ENCODE measurements at places on chromosomes 7 and 10. TPM values are rescaled to one million over a fixed set of nuclear protein-coding genes. Genes with fewer than 3 reads are reported as not detected.

GRCh38 chr10:113480851-113481502 lies 71.9 kb upstream of the HABP2 start:
- H3K36me3 ChIP-seq = no peaks in the 10 kb centered on the region
- H3K27ac ChIP-seq = no peak overlapping the region
- H3K4me3 ChIP-seq = no peak overlapping the region

DNA sequence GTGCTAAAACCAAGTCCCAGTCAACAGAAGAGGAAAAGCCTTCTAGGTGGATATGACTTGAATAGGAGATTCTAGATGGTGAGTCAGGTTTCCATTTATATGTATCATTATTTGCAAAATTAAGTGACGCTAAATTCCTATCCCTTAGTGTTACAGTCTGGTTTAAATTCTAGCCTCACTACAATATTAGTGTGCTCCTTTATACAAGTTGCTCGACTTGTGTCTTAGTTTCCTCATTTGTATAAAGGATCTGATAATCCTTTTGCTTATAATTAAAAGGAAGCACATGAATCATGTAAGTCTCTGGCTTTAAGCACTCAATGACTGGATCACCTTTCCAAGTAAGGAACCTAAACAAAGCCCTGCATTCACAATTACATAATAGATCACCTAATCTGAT lies 105.7 kb downstream of the SVOPL start:
- DNase-seq = no peak
- H3K4me3 ChIP-seq = no peak overlapping the region
- no peaks in the 10 kb centered on the region for H3K27me3 ChIP-seq
- no peaks in the 10 kb centered on the region for H3K36me3 ChIP-seq
- no peak overlapping the region for H3K27ac ChIP-seq

GRCh38 chr10:26839966-26840627 lies 20.7 kb downstream of the ABI1 start:
- H3K4me1 ChIP-seq = peaks cover 15% of the 10 kb centered on the region
- no peak overlapping the region for H3K27ac ChIP-seq
- DNase-seq = peak; percentile 58
- no peaks in the 10 kb centered on the region for H3K27me3 ChIP-seq
- no peaks in the 10 kb centered on the region for H3K36me3 ChIP-seq

DNA sequence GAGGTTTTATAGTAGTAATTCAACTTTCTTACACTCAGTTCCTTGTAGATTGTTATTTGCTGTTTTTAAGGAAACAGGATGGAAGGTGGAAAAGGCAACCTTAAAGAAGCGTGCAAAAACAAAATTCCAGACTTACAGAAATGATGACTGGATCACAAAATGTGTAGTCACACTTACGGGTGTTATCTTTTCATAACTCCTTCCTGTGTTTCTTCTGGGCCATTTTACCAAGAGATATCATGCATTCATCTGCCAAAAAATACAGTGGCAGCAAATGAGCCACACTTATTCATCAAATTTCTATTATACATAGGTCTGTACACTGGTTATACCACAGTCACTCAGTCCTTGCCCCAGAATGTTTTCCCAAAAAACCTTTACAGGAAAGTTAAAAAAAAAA lies 94.3 kb upstream of the IL6 start:
- H3K4me3 ChIP-seq = no peak overlapping the region
- H3K27ac ChIP-seq = no peak overlapping the region
- no peak for DNase-seq
- H3K27me3 ChIP-seq = no peaks in the 10 kb centered on the region
- H3K36me3 ChIP-seq = no peaks in the 10 kb centered on the region

GRCh38 chr7:29276199-29276598 lies 81.6 kb downstream of the CHN2 start:
- no peaks in the 10 kb centered on the region for H3K36me3 ChIP-seq
- peaks cover 5% of the 10 kb centered on the region for H3K4me1 ChIP-seq
- H3K27ac ChIP-seq = no peak overlapping the region
- no peak for DNase-seq
- 0 out of 2 replicates have a peak, but pooled peaks cover 2% of the 10 kb centered on the region for H3K27me3 ChIP-seq

- no peaks in the 10 kb centered on the region for H3K36me3 ChIP-seq
- H3K27me3 ChIP-seq = peaks cover 15% of the 10 kb centered on the region
- H3K27ac ChIP-seq = no peak overlapping the region
- no peak for DNase-seq
- H3K4me3 ChIP-seq = no peak overlapping the region
Measured at GRCh38 chr10:97050956-97051496, 134.7 kb downstream of the SLIT1 start.

- no peaks in the 10 kb centered on the region for H3K36me3 ChIP-seq
- H3K27ac ChIP-seq = no peak overlapping the region
- no peaks in the 10 kb centered on the region for H3K4me1 ChIP-seq
- no peaks in the 10 kb centered on the region for H3K27me3 ChIP-seq
Measured at GRCh38 chr7:40851001-40851400, 716.2 kb downstream of the SUGCT start.

GRCh38 chr10:62463364-62463763 lies 89.2 kb downstream of the ZNF365 start:
- no peaks in the 10 kb centered on the region for H3K27me3 ChIP-seq
- no peaks in the 10 kb centered on the region for H3K36me3 ChIP-seq
- no peak for DNase-seq
- H3K4me3 ChIP-seq = no peak overlapping the region
- no peak overlapping the region for H3K27ac ChIP-seq

DNA sequence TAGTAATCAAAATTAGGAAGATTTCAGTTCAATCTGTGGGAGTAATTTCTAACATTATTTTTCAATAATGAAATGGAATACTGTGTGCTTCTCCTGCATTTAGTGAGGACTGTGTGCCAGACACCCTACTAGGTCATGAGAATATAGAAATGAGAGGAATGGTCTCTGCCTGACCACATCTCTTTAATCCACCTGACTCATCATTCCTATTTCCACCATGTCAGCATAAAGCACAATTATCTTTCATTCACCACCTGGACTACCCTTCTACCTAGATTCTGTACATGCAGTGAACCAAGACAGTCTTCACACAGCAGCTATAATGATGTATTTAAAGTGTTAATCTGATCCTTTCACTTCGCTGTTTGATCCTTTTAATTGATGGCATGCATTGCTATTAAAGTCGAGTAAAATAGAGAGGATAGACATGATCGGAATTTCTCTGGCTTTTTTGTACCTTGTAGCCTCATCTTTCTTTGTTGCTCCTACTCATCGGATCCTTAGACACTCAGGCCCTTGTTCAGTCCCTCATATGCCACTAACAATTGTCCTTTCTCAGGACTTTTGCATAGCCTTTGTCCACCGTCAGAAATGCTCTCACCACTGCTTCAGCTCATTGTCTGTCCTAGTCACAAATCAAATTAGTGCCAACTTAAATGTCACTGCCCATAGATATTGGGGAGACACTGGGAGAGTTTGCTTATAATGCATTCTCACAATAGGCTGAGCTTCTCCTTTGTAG lies 1037.1 kb downstream of the REEP3 start:
- no peaks in the 10 kb centered on the region for H3K27me3 ChIP-seq
- H3K4me1 ChIP-seq = no peaks in the 10 kb centered on the region
- no peak overlapping the region for H3K27ac ChIP-seq
- DNase-seq = no peak
- no peak overlapping the region for H3K4me3 ChIP-seq

DNA sequence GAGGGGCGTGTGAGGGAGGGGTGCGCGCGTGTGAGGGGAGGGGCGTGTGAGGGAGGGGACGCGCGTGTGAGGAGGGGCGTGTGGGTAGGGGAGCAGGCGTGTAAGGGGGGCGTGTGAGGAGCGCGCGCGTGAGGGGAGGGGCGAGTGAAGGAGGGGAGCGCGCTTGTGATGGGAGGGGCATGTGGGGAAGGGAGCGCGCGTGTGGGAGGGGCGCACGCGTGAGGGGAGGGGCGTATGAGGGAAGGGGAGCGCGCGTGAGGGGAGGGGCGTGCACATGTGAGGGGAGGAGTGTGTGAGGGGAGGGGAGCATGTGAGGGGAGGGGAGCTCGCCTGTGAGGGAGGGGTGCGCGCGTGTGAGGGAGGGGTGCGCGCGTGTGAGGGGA lies 19.1 kb downstream of the MXI1 start:
- H3K36me3 ChIP-seq = no peaks in the 10 kb centered on the region
- DNase-seq = peak; percentile 96
- peak overlapping the region; percentile 63 for H3K27ac ChIP-seq
- H3K4me3 ChIP-seq = peak overlapping the region; percentile 86

DNA sequence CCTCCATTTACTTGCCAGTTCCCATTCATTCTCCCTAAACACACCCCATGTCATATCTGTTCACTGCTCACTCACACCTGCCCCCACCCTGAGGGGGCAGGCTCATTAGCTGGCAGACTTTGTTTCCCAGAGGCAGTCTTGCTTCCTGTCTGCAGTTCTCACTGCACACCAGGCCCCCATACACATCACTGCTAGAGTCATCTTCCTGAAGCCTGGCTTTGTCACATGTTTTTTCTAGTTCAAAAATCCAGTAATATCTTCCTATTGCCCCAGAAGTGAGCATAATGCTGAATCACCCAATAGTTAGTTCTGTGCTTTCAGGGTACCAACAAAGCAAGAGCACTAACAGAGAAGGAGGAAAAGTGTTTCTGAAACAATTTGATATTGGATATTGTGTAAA lies 1.9 kb downstream of the LRRC72 start:
- H3K4me3 ChIP-seq = no peak overlapping the region
- no peak overlapping the region for H3K27ac ChIP-seq
- no peaks in the 10 kb centered on the region for H3K4me1 ChIP-seq
- peak; percentile 51 for DNase-seq

CDK14 gene
- polyA plus RNA-seq = 19.9 TPM

OPALIN gene
- polyA plus RNA-seq = not detected

TMEM176A gene
- not detected for polyA plus RNA-seq

TMEM196 gene
- not detected for polyA plus RNA-seq

ANXA8L1 gene
- 2.0 TPM for polyA plus RNA-seq

C10orf88 gene
- polyA plus RNA-seq = 12.5 TPM
